ENCODE measurements at places on chromosomes 5 and 9. TPM values are rescaled to one million over a fixed set of nuclear protein-coding genes. Genes with fewer than 3 reads are reported as not detected.

DNA sequence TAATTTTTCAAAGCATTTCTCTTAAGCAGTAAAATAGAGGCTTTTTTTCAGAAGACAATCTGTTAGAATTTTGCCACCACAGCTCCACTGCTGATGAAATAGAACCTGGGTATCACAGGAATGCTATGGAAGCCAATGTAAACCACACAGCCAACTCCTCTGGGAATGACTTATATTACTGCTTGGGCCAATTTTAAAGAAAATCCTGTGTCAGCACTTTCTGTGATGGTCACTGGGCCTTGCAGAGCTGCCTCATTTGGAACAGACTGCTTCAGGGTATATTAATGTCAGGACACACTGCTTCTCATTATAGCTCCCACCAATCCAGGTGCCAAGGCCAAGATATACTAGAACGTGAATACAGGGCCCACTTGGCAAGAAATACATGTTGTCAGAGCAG, 144.1 kb upstream of the ACTBL2 start:
- no peaks in the 10 kb centered on the region for H3K36me3 ChIP-seq
- DNase-seq, result no peak
- H3K27me3 ChIP-seq, result peaks cover 23% of the 10 kb centered on the region
- no peak overlapping the region for H3K4me3 ChIP-seq
- no peak overlapping the region for H3K27ac ChIP-seq
- H3K4me1 ChIP-seq, result no peaks in the 10 kb centered on the region

DNA sequence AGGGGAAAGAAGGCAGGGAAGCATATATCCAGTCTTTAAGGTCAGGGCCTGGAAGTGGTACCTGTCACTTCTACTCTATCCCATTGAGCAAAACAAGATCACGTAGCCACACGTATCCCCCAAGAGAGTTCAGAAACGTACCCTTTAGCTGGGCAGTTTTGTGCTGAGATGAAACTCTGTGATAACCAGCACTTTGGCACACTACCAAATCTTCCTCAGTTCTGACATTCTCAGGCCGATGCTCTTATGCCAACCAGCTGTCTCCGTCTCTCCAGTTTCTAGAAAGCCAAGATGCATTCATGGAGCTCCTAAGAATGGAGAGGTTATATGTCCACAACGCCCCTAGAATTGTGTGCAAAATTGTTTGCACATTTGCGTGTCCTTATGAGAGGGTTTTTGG, 176.6 kb upstream of the MSX2 start:
- peaks cover 5% of the 10 kb centered on the region for H3K27me3 ChIP-seq
- no peak overlapping the region for H3K27ac ChIP-seq
- no peak for DNase-seq
- no peak overlapping the region for H3K4me3 ChIP-seq
- H3K36me3 ChIP-seq, result no peaks in the 10 kb centered on the region

DNA sequence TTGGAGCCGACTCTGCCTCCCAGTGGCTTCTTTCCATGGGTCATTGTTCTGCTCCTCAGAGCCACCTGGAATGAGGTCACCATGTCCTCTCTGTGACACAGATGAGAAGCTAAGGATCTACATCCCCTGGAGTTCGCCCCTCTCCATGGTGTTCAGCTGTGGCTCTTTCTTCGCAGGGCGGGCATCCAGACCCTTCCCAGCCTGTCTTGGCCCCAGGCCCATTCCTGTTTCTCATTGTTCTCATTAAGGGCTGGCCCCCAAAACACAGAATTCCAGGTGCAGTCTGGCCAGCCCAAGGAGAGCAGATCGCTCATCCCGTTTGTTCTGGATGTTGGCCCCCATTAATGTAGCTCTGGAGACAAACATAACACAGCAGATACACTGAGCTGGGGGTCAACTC, 66.4 kb upstream of the COL15A1 start:
- H3K4me3 ChIP-seq, result no peak overlapping the region
- H3K27me3 ChIP-seq, result peaks cover 7% of the 10 kb centered on the region
- no peaks in the 10 kb centered on the region for H3K36me3 ChIP-seq
- no peak for DNase-seq

DNA sequence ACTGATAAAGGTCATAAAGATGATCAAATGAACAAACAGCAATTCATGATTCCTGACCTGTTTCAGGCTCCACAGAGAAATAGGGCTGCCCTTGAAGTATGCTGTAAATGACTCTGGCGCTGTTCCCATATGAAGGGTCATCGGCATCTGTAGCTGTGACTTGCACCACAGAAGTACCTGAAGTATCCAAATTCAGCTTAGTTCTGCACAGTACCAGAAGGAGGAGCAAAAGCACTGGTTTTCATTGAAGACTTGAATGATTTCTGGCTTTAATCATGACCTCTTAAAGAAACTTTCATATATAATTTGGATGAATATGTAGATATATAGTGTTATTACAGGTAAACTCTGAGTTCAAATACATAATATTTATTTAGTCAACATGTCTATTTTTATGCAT, 109.1 kb downstream of the CDH10 start:
- H3K27ac ChIP-seq, result no peak overlapping the region
- no peaks in the 10 kb centered on the region for H3K27me3 ChIP-seq
- DNase-seq, result no peak
- no peaks in the 10 kb centered on the region for H3K4me1 ChIP-seq
- H3K36me3 ChIP-seq, result no peaks in the 10 kb centered on the region

DNA sequence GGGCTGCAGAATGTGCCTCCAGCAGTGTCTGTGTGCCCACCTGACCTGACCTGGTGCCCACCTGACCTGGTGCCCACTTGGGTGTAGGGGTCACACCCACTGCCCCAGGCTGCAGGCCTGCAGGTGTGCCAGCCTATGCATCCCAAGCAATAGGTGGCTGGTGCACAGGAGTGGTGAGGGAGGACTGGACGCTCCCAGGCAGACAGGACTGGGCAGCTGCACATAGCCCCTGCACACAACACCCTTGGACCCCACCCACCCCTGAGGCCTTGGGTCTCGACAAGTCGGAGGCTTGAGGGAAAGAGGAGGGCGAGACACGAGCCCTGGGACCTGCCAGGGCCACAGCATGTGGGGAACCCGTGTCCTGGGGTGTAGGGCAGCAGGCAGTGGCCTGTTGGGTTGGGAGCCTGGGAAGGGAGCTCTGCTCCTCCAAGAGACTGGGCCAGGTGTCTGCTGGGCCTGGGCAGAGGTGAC, 10.8 kb upstream of the NRARP start:
- no peaks in the 10 kb centered on the region for H3K36me3 ChIP-seq
- H3K4me3 ChIP-seq, result no peak overlapping the region
- no peak for DNase-seq
- H3K27me3 ChIP-seq, result no peaks in the 10 kb centered on the region

DNA sequence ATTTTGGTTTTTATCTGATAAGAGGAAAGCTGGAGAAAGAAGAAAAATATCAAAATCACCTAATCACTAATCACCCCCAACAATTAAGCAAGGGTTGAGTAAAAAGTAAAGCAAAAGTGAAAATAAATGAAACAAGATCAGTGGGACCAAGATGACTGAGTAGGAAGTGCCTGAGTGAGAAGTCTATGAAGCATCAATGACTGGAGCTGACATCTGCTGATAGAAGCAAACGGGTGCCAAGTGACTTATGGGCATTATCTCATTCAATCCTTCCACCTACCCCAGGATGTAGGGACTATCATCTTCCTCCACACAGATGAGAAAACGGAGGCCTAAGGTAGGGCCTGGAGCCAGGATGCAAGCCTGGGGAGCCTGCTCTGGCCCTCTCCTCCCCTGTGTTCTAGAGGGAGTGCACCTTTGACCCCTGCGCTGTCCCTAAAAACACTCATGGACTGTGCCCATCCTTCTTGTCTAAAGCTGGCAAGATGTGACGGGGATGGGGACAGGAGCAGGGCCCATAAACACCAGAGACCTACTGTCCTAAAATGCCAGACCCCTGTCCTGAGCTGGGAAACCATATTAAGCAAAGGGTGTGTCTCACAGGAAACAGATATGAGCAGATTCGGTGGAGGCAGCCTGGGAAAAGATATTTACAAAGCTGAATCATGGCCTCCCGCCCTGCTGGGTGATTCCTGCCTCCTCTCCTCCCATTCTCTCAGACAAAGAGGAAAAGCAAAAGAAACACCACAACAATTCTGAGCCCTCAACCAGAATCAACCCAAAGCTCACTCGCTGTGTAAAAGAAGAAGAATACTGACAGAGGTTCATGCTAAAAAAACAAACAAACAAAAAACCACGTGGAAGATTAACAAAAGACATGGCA, 116.0 kb downstream of the AUH start:
- H3K27ac ChIP-seq, result no peak overlapping the region
- H3K27me3 ChIP-seq, result no peaks in the 10 kb centered on the region

DNA sequence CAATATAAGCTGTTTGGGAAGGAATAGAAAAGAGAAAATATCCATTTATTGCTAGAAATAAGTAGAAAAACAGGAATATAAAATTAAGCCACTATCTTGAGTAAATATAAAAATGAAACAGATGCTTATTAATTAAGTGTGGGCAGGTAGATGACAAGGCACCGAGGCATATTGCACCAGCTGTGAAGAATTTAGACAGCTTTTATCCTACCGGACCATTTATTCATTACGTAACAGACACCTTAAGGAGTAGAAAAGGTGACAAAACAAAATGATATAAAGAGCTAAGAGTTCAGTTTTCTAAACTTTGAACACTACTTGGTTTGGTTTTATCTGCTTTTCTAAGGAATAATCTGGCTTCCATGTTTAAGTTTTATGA, 404.1 kb downstream of the PTPRD start:
- no peaks in the 10 kb centered on the region for H3K27me3 ChIP-seq
- no peak for DNase-seq
- H3K4me1 ChIP-seq, result no peaks in the 10 kb centered on the region
- no peak overlapping the region for H3K27ac ChIP-seq
- no peaks in the 10 kb centered on the region for H3K36me3 ChIP-seq

GRCh38 chr9:81052846-81053245, 636.5 kb downstream of the TLE1 start:
- H3K4me1 ChIP-seq, result no peaks in the 10 kb centered on the region
- no peaks in the 10 kb centered on the region for H3K36me3 ChIP-seq
- H3K27ac ChIP-seq, result no peak overlapping the region
- no peaks in the 10 kb centered on the region for H3K27me3 ChIP-seq
- DNase-seq, result no peak
- no peak overlapping the region for H3K4me3 ChIP-seq

- H3K27ac ChIP-seq, result no peak overlapping the region
- H3K36me3 ChIP-seq, result no peaks in the 10 kb centered on the region
Observed at GRCh38 chr5:124044613-124045012, 532.6 kb downstream of the CSNK1G3 start.

GRCh38 chr9:110969971-110970386, 68.3 kb downstream of the LPAR1 start:
- H3K27ac ChIP-seq, result no peak overlapping the region
- no peak overlapping the region for H3K4me3 ChIP-seq
- DNase-seq, result no peak
- H3K27me3 ChIP-seq, result no peaks in the 10 kb centered on the region
- H3K36me3 ChIP-seq, result no peaks in the 10 kb centered on the region
- no peaks in the 10 kb centered on the region for H3K4me1 ChIP-seq

DNA sequence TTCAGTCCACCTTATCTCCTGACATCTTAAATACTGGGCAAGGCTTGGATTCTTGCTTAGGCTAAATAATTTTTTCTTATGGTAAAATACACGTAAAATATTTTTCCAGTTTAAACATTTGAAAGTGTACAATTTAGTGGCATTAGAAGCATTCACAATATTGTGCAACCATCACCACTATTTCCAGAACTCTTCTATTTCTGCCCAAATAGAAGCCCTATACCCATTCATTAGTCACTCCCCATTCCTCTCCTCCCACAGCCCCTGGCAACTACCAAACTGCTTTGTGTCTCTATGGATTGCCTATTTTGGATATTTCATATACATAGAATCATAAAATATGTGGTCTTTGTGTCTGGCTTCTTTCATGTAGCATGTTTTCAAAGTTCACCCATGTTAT, 57.6 kb downstream of the IL31RA start:
- peaks cover 7% of the 10 kb centered on the region for H3K36me3 ChIP-seq
- H3K4me3 ChIP-seq, result no peak overlapping the region
- no peak overlapping the region for H3K27ac ChIP-seq

DNA sequence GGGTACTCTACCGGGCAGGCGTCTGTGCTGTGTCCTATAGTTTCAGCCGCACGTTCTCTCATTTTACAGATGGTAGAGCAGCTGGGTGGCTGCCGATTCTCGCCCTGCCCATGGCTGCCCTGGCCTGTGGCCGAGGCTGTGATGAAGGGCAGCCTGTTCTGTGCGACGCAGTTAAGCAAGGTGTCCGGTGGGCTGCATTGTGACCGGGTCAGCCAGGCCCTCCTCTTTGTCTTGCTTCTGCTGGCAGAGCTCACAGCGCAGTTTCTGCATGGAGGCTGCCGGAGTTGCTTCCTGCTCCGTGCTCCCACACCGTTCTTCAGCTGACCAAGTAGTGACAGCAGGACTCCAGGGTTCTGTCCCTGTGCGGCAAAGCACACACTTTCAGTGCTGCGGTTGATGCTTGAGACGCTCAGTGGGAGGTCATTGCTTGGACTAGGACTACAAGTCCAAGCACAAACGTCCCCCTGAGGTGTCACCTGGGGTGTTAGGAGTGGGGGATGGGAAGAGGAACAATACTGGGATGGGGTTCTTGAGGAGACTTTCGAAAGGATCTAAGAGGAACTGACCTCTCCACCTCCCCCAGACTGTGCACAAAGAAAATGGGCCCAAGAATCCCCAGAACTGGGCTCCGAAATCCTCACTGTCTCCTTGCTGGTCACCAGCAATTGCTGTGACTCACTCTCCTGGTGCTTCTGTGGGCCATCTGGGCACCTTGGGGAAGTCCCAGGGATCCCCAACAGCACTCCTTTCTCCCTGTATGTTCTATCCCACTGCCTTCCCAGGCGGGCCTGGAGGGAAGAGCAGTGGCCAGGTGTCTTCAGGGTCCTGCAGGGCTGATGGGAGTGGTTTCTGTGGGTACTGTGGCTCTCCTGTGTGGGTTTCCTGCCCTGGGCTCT, 58.2 kb downstream of the GADD45G start:
- no peak for DNase-seq
- H3K4me3 ChIP-seq, result no peak overlapping the region
- H3K27ac ChIP-seq, result no peak overlapping the region
- peaks cover 9% of the 10 kb centered on the region for H3K27me3 ChIP-seq
- no peaks in the 10 kb centered on the region for H3K36me3 ChIP-seq
- peaks cover 3% of the 10 kb centered on the region for H3K4me1 ChIP-seq

DNA sequence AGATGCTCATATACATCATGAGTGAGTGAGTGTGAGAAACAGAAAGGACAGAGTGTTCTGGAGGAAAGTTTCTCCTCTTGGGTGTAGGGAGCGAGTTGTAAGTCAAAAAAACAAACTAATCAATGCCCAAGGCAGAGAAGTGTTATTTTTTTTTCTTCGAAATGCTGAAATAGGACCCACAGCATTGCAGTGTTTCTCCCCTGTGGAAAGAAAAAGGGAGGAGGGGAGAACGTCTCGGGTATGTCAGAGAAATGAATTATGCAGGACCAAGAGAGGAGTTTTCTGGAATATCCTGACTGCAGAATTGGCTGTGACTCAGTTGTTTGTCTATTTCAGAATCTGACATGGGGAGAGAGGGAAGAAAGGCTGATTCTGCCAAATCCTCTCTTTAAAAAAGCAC, 337.9 kb upstream of the RFX3 start:
- no peaks in the 10 kb centered on the region for H3K4me1 ChIP-seq
- no peak overlapping the region for H3K27ac ChIP-seq
- H3K4me3 ChIP-seq, result no peak overlapping the region
- DNase-seq, result no peak
- no peaks in the 10 kb centered on the region for H3K36me3 ChIP-seq
- H3K27me3 ChIP-seq, result peaks cover 7% of the 10 kb centered on the region

Gene OCLN
- total RNA-seq, result 4.6 TPM

Gene CCDC192
- not detected for total RNA-seq

Gene FGF1
- total RNA-seq, result not detected

Gene ECSCR
- not detected for total RNA-seq

Gene SPINK4
- total RNA-seq, result not detected

Gene TMEM174
- total RNA-seq, result not detected

All from naive thymus-derived CD8-positive, alpha-beta T cell (primary cell).